Activated CD8-positive, alpha-beta T cell treated with anti-CD3 and anti-CD28 coated beads, Interleukin-2, amount 10 ng/mL, durations not matched to agents 7 days and 5 days (primary cell): ENCODE measurements at places on chromosomes 11 and 22. TPM values are rescaled to one million over a fixed set of nuclear protein-coding genes. Genes with fewer than 3 reads are reported as not detected.

DNA sequence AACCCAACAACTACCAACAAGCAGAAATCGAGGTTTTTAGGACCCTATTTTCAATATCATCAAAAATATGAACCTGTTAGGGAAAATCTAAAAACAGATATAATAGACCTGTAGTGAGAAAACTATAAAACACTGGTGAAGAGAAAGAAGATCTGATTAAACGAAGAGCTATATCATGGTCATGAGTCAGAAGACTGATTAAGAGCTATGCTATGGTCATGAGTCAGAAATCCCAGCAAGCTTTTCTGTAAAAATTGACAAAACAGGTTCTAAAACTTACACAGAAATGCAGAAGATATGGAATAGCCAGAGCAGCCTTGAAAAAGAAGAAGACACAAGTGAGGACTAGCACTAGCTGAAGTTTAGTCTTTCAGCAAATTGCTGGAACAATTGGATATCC lies 345.0 kb downstream of the TBC1D22A start:
- no peak for DNase-seq
- H3K27ac ChIP-seq: no peak overlapping the region
- H3K4me1 ChIP-seq: no peaks in the 10 kb centered on the region
- H3K36me3 ChIP-seq: no peaks in the 10 kb centered on the region
- no peaks in the 10 kb centered on the region for H3K27me3 ChIP-seq

DNA sequence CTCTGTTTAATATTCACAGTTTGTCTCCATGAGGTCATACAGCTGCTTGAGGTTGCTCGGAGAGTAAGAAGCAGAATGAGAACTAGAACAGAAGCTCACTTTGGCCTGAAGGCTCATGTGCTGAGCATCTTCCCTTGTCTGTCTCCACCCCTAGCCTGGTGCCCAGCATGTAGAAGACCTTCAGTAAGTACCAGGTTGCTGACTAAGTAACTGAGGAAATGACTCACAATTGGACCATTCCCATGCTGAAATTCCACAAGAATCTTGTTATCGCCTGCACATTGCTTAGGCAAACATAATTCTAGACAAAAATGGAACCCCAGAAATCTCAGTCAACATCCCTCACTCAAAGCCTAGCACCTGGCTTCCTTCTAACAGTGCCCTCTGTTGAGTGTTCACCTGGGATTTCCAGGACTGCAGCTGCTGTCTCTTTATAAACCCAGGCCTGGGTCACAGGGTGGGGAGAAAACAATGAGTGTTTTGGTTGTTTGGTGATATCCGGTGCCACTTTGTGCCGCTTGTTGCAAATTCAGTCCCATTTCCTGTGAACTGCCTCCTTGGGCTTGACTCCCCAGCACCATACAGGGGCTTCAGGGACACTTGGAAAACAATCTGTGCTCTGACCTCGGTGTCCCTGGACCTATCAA lies 406.8 kb downstream of the ETS1 start:
- H3K27ac ChIP-seq: no peak overlapping the region
- H3K36me3 ChIP-seq: no peaks in the 10 kb centered on the region
- no peak overlapping the region for H3K4me3 ChIP-seq
- H3K27me3 ChIP-seq: peaks cover 4% of the 10 kb centered on the region
- H3K4me1 ChIP-seq: peaks cover 20% of the 10 kb centered on the region

DNA sequence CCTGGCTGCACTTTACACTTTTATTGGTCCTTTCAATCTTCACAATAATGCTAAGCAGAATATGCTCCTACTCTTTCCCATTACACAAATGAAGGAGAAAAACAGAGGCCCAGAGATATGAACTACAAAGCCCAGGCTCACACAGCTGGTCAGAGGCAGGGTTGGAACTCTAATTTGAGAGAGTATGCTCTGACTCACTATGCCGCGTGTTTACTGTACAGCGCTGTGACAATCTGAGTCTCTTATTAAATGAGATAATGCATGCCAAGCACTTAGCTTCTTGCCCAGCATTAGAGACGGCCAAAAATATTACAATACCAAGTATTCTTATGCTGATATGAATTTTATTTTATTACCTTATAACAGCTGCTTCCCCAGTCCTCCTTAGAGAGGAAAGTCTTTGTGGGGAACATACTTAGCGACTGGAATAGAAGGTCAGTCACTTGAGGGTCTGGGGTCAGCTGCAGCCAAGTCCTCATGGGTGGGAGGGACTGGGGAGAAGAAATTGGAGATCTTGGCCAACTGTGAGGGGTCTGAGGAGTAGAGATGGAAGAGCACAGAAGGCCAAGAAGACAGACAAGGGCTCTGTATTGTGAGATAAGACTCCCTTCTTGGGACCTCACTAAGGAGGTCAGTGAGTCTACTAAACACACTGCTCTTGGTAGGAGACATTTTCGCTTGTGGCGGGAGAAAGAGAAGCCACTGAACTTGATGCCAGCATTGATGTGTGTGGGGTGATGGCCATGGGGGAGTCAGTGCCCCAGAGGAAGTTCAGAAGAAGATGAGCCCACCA lies 150.8 kb upstream of the TIMP3 start:
- no peak for DNase-seq
- no peak overlapping the region for H3K4me3 ChIP-seq
- no peaks in the 10 kb centered on the region for H3K36me3 ChIP-seq
- H3K4me1 ChIP-seq: no peaks in the 10 kb centered on the region

- no peak for DNase-seq
- H3K27me3 ChIP-seq: peaks cover 3% of the 10 kb centered on the region
- H3K4me3 ChIP-seq: no peak overlapping the region
Measured at GRCh38 chr11:2185324-2186085, 13.9 kb upstream of the TH start.

GRCh38 chr11:60251485-60252212 lies 8.7 kb upstream of the MS4A4E start:
- H3K36me3 ChIP-seq: no peaks in the 10 kb centered on the region
- no peak overlapping the region for H3K4me3 ChIP-seq
- peaks cover 15% of the 10 kb centered on the region for H3K27me3 ChIP-seq
- H3K27ac ChIP-seq: no peak overlapping the region
- no peaks in the 10 kb centered on the region for H3K4me1 ChIP-seq
- DNase-seq: peak; percentile 28

GRCh38 chr11:85869781-85870180 lies 14.6 kb downstream of the CCDC83 start:
- no peak for DNase-seq
- no peaks in the 10 kb centered on the region for H3K4me1 ChIP-seq
- no peak overlapping the region for H3K4me3 ChIP-seq

DNA sequence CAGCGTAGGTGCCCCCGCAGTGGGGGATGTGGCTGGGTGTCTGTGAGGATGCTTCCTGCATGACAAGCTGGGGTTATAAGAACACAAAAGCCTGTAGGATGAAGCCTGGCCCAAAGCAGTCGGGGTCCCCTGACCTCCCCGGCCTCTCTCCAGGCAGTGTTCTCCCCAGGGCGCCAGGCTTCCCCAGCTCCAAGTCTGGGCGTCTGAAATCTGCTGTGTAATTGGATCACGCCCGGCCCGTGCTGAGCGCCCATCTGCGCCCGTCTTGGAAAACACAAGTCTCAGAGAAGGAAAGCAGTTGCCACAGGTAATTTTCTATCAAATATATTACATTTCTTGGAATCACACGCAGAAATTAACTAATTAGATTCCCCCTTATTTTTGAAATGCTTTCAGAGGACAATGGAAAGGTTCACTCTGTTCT lies 233.3 kb downstream of the CTTN start:
- H3K36me3 ChIP-seq: no peaks in the 10 kb centered on the region
- H3K27ac ChIP-seq: no peak overlapping the region
- H3K27me3 ChIP-seq: no peaks in the 10 kb centered on the region
- no peak overlapping the region for H3K4me3 ChIP-seq
- H3K4me1 ChIP-seq: peaks cover 2% of the 10 kb centered on the region

- no peaks in the 10 kb centered on the region for H3K27me3 ChIP-seq
- no peak overlapping the region for H3K4me3 ChIP-seq
- no peaks in the 10 kb centered on the region for H3K4me1 ChIP-seq
- H3K36me3 ChIP-seq: no peaks in the 10 kb centered on the region
- no peak overlapping the region for H3K27ac ChIP-seq
Measured at GRCh38 chr11:56089697-56090096, 3.4 kb upstream of the OR8I2 start.

DNA sequence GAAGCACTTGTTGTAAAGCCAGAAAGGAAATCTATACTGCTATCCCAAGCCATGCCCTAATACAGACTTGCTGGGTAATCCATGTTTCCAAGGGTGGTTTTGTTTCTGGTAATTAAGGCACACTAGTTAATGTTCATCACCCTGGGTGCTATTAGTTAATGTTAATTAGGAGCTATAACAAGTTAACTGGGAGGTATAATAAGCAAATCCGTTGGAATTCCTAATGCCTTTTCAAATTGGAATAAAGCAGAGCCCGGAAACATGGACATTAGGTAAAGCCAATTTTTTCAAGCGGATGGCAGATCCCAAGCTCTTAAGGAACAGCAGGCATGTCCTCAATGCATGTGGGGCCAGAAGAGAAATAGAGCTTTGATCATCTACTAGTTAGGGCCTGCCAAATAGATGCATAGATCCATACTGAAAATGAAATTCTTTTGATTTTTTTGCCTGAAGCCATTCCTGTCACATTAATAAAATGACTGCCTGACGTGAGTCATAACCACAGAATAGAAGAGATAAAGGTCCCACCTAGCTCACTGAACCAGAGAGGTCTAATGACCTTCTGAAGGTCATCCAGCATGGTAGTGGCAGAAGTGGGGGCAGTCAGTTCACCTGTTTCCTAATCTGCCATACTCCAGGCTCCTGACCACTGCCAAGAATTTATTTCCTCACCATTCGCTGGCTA lies 28.5 kb upstream of the CCDC34 start:
- DNase-seq: no peak
- no peaks in the 10 kb centered on the region for H3K4me1 ChIP-seq
- peaks cover 3% of the 10 kb centered on the region for H3K27me3 ChIP-seq

GRCh38 chr22:24460418-24461089 lies 33.2 kb downstream of the ADORA2A start:
- no peaks in the 10 kb centered on the region for H3K36me3 ChIP-seq
- H3K4me3 ChIP-seq: no peak overlapping the region
- H3K27me3 ChIP-seq: no peaks in the 10 kb centered on the region
- peaks cover 11% of the 10 kb centered on the region for H3K4me1 ChIP-seq
- DNase-seq: no peak

DNA sequence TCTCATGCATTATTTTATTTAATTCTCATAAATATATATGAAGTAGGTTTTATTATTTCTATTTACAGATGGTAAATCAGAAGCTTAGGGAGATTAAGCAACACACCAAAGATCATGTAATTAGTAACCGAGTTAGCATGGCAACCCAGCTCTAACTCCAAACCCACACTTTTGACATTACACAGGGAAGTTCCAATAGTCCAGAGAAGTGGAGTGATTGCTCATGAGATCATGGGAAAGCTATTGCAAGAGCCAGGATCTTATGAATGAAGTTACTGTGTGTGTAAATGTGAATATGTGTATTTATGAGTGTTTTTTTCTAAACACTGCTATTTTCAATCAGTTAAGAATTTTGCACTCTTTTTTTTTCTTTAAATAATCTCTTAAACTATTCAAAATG lies 225.8 kb upstream of the KIRREL3 start:
- no peaks in the 10 kb centered on the region for H3K36me3 ChIP-seq
- no peak for DNase-seq
- H3K4me1 ChIP-seq: no peaks in the 10 kb centered on the region
- no peaks in the 10 kb centered on the region for H3K27me3 ChIP-seq

DNA sequence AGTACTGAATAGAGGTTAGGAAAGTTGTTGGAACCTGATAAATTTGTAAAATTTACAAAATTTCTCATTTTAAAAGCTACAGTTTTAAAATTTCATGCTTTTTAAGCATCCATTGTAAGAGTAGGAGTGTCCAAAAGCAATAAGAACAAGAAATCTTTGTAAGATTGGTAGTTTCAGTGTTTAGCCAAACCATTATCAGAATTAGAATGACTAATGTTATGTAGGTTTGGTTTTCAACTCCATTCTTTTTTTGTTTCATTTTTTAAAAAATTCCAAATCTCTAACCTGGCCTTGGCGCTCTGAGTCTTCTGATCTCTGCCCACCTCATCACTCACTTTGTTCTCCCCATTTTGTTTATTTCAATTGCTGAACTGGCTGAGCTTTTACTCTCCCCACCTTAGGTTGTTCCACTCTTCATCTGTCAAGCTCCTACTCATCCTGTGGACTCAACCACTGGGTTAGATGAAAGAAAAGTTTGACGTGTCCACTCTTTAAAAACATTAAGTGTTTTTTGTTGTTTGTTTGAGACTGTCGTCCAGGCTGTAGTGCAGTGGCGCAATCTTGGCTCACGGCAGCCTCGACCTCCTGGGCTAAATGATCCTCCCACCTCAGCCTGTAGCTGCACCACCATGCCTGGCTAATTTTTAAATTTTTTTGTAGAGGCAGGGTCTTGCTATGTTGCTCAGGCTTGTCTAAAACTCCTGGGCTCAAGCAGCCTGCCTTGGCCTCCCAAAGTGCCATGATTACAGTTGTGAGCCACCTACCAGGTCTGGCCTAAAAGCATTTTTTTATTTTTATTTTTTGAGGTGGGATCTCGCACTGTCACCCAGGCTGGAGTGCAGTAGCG lies 14.0 kb downstream of the EP300 start:
- H3K27me3 ChIP-seq: no peaks in the 10 kb centered on the region
- peak overlapping the region; percentile 75 for H3K27ac ChIP-seq
- H3K36me3 ChIP-seq: peaks cover 33% of the 10 kb centered on the region
- H3K4me1 ChIP-seq: peaks cover 24% of the 10 kb centered on the region
- H3K4me3 ChIP-seq: no peak overlapping the region
- no peak for DNase-seq

GRCh38 chr11:102974552-102975280 lies 19.2 kb upstream of the MMP13 start:
- H3K27ac ChIP-seq: no peak overlapping the region
- no peaks in the 10 kb centered on the region for H3K4me1 ChIP-seq
- H3K27me3 ChIP-seq: peaks cover 15% of the 10 kb centered on the region
- no peak for DNase-seq

- H3K27ac ChIP-seq: no peak overlapping the region
- H3K4me3 ChIP-seq: no peak overlapping the region
- no peak for DNase-seq
- no peaks in the 10 kb centered on the region for H3K36me3 ChIP-seq
- H3K4me1 ChIP-seq: peaks cover 24% of the 10 kb centered on the region
Measured at GRCh38 chr22:35612903-35613302, 4.2 kb downstream of the MB start.

DNA sequence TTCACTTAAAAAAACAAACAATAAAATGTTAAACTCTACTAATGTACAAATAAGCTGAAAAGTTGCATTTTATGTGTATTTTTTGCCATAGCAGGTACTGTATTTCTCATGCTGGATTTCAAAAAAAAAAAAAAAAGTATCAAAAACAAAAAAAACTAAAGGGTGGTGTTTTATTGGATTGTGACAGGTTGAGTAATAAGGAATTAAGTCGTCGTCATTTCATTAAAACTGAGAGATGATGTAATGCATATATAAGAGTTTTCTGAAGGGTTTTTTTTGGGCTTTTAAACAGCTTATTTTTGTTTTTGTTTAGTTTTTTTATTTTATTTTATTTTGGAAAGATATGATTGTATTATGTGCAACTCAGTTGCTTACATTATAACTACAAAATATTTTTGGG lies 10.9 kb upstream of the ADSL start:
- H3K4me3 ChIP-seq: peak overlapping the region; percentile 57
- no peaks in the 10 kb centered on the region for H3K27me3 ChIP-seq
- H3K36me3 ChIP-seq: peaks cover 42% of the 10 kb centered on the region
- H3K4me1 ChIP-seq: peaks cover 72% of the 10 kb centered on the region

GRCh38 chr11:105081412-105082150 lies 36.4 kb upstream of the CARD16 start:
- no peaks in the 10 kb centered on the region for H3K36me3 ChIP-seq
- no peak overlapping the region for H3K27ac ChIP-seq
- DNase-seq: no peak
- no peak overlapping the region for H3K4me3 ChIP-seq

Gene NCAM1
- 1.4 TPM for total RNA-seq

Gene SCN2B
- total RNA-seq: not detected

Gene TTC9C
- 44.3 TPM for total RNA-seq

Gene OR52I2
- not detected for total RNA-seq

Gene OR5B21
- total RNA-seq: 0.40 TPM

Gene AMOTL1
- 6.6 TPM for total RNA-seq

Gene GLYAT
- total RNA-seq: not detected

Gene SEZ6L
- not detected for total RNA-seq

Gene ELF5
- total RNA-seq: not detected

Gene PRRG4
- 0.24 TPM for total RNA-seq
